ENCODE measurements at places on chromosomes 3 and 15.
A peak's percentile ranks its signal among the peaks of the same experiment; 100 is the strongest.

DNA sequence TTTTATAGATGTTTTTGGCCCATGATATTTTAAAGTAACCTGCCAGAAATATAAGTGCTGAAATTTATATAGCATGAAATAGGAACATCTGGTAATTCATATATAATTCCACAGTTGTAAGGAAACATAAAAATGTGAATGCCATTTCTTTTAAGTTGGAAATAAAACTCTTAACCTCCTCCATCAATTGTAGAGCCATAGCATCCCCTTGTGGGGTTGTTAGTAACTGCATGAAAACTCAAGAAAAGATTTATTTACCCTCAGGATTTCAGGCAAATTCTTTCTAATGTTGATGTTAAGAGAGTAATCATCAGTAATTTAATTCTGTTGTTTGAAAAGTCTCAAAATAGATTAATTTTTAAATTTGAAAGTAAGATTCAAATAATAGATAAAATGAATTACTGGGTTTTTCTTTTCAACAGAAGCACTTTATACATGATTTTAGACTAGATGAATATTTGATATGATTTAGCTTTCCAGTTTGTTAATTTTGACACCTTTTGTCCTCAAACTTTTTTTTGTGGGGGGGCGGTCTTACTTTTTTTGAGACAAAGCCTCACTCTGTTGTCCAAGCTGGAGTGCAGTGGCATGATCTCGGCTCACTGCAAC lies 74.7 kb downstream of the RASA2 start:
- DNase-seq, result peak; percentile 53

DNA sequence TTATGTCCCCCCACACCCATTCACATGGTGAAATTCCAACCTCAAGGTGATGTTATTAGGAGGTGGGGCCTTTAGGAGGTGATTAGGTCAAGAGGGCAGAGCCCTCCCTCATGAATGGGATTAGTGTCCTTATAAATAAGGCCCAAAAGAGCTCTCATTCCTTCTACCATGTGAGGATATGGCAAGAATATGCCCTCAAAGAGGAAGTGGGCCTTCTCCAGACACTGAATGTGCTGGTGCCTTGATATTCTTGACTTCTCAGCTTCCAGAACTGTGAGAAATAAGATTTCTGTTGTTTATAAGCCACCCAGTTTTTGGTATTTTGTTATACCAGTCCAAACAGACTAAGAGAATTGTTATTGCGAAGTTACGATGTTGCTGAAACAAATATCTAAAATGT lies 94.4 kb downstream of the ANKRD28 start:
- DNase-seq, result no peak

DNA sequence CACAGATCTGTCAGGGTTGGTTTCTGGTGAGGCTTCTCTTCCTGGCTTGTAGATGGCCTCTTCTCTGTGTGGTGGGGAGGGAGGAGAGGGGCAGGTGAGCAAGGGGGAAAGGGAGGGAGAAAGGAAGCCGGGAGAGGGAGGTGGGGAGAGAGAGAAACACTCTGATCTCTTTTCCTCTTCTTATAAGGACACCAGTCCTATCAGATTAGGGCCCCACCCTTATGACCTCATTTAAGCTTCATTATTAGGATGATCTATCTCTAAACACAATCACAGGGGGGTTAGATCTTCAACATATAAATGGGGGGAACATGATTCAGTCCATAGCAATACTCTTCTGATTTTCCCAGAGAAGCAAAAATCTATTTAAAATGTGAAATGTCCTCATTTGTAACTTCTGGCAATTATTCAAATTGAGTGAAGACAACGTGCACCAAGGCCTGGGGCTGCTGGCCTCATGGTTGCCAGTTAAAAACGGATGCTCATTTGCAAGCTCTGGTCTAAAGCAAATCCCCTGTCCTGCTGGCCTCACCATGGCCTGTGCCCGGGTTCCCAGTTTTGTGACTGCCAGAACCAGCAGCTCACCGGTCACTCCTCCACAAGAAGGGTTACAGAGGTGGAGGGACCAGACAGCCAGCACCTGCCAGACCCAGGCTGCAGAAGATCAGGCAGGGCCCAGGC lies 8.3 kb downstream of the POMGNT2 start:
- DNase-seq, result no peak

- DNase-seq, result no peak
Observed at GRCh38 chr3:44509393-44509921, 32.0 kb upstream of the ZNF445 start.

GRCh38 chr15:100995471-100996430 lies 76.6 kb downstream of the LRRK1 start:
- DNase-seq, result no peak

- no peak for DNase-seq
Observed at GRCh38 chr3:194446172-194446571, 40.6 kb downstream of the ATP13A3 start.

GRCh38 chr3:141875374-141875892 lies 1.0 kb upstream of the ATP1B3 start:
- DNase-seq, result peak; percentile 89

DNA sequence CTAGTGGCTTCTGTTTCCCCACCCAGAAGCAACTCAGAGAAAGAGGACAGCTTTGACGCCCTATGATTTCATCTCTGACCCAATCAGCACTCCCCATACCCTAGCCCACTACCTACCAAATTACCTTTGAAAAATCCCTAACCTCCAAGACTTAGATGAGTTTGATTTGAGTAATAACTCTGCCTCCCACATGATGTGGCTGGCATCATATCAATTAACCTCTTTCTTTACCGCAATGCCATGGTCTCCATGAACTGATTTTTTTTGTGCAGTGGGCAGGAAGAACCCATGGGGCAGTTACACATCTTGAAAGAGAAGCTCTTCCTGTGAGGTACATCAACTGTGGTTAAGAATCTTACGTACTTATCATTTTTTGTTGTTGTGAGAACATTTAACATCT lies 25.5 kb upstream of the APOD start:
- DNase-seq, result no peak

DNA sequence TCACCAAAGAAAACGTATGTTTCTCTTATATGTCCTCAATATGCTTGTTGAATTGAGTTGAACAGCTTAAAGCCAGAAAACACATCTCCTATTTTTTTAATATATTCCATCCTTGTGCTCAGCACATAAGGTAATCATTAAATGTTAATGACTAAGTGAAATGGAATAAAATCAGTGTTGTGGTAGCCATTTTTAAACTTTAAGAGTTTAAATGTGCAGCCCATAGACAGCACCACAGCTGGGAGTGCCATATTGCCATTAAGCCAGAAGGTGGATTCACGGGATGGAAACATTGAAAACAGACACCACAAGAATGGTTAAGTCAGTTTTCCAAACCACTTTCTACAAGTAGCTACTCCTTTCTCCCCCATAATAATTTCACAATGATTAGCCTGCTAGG lies 76.8 kb upstream of the C15orf61 start:
- DNase-seq, result no peak

DNA sequence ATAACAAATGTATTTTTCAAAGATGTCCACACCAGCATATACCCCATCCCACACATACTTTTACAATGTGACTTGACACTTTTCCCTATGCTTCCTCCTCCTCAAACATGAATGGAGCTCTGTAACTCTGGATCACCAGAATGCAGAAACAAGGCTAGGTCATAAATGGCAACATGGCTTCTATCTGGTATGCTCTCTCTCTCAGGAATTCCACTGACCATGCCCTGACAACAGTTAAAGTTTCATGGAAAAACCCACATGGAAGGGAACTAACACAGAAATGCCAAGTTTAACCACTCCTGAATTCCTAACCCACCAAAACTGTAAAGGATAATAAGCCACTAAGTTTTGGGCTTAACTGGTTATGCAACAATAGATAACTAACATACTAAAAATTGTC lies 19.9 kb downstream of the MYO9A start:
- DNase-seq, result no peak

DNA sequence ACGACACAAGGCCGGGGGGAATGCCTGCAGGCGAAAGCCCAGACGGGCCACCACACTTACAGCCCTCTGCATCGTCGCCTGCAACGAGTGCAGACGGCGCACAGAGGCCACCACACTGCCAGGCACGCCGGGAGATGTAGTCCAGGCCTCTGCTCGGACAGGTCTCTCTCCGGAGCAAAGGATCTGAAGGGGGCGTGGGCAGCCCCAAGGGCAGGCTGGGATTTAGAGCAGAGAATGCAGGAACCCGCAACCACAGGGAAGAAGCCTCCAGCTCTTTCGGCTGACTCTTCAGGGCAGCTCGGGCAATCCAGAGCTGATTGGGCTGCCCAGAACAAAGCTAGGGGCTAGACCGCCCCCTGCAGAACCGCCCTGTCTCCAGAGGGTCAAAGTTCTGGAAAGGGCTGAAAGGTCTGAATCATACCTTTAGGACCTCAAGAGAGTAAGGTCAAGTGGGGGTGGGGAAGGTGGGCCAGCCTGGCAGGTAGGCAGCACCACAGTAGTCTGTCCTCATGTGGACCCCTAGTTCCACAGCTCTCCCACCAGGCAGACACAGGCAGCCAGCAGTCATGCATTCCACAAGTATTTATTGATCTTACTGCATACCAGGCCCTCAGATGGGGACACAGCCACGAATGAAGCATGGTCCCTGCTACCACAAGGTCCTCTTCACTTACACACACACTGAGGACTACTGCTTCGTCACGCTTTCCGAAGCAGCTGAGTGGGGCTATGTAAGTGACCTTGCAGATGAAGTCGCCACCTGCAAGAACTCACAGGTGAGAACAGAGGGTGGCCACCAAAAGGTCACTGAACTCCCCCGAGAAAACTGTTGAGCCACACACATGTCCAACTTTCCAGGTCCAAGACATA lies at the start of gene AMT:
AMT (minus strand) TSS at position 95 of the 870 bp plus-strand sequence; CDS start at position 72, 23 bp downstream.
- peak; percentile 22 for DNase-seq

DNA sequence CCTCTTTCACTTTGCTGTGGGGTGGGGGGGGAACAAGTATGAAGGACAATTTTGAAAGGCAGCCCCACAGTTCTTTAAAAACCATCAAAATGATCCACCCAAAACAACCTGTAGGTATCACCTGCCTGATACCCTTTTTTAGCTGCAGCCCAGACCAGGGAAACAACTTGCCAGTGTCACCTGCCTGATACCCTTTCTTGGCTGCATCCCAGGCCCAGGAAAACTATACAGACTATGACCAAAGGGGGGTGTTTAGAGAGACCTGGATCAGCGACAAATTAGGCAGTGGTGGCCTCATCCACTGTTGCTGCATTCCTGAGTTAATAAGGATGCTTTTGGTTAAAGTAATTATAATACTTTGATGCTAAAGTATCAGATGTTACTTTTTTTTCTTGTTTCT lies 122.0 kb downstream of the VPS13C start:
- no peak for DNase-seq

DNA sequence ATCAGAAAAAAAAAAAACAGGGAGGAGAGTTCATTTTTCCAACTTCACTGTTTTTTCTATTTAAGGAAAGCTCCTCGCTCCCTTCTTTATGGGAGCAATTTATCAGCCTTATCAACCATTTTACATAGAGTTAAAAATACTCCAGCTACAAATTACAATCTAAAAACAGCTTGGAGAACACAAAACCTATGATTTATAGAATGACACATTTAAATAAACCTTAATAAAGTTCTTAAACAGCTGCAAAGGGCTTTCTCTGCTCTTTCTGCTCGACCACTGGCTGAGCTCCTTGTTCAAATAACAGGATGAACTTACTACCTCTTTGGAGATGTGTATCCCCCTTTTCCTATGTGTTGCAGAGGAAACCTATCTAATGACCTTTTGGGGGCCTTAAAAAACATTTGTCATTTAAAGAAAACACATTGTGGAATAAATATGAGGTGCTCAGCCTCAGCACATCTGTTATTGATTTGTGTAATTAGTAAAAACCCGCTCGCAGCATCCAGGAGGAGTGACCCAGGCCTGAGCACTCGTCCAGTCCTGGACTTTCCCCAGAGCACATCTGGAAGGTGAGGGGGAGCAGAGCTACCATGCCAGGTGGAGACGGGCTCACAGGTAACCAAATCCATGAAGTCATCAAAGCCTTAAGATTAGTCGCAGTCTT lies 231.2 kb downstream of the ATP8B4 start:
- no peak for DNase-seq
